ENCODE measurements at places on chromosomes 1 and 21. TPM values are rescaled to one million over a fixed set of nuclear protein-coding genes. Genes with fewer than 3 reads are reported as not detected.

Gene KIAA0040
- total RNA-seq: 28.2 TPM

- no peak for DNase-seq
These were observed 710 bp upstream of the PDXK start for GRCh38 chr21:43717967-43718871.

DNA sequence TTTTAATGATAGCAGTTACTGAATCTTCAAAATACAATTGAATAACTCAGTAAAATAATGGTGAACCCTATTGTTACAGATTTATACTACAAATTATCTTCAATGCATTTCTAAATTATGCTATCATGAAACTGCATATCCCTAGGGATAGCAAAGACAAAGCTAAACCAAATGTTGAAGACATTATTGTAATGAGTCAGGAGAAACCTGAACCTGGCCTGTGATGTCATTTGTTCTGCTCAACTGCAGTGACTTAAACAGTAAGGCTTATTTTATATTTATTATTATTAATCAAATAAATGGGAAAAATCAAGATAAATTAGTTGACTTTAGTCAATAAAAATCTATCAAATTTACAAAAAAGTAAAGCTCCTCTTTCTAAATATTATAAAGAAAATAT is 100.3 kb downstream of the UCHL5 start:
- no peak for DNase-seq

- no peak for DNase-seq
These were observed 213.4 kb downstream of the APP start for GRCh38 chr21:25956993-25957714.

GRCh38 chr1:171794085-171794484 is 12.6 kb downstream of the METTL13 start:
- no peak for DNase-seq

GRCh38 chr1:31640179-31640578 is 4.5 kb downstream of the PEF1 start:
- DNase-seq: no peak

- peak; percentile 87 for DNase-seq
These were observed 22.6 kb downstream of the AK4 start for GRCh38 chr1:65170511-65171142.

DNA sequence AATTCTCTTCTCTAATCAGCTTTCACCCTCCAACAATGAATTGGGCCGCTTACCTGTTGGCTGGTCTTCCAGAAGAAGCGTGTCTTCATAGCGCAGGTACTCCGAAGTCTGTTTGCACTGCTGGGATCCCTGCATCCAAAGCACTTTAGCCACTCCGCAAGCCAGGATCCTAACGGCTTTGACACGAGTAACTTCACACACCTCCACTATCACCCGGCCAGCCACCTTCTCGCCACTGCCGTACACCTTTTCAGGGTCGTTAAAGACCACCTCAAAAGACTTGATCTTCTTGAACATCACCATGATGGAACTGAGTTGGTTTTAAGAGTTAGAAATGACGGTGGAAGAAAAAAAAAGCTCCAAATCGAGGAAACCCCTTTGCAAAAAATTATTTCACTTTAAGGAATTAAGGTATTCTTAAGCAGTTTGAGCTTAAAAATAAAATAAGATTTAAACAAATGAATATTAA is 381 bp downstream of the TXNIP start:
- peak; percentile 67 for DNase-seq

GRCh38 chr1:192161976-192162375 is 3.7 kb downstream of the RGS18 start:
- DNase-seq: no peak

DNA sequence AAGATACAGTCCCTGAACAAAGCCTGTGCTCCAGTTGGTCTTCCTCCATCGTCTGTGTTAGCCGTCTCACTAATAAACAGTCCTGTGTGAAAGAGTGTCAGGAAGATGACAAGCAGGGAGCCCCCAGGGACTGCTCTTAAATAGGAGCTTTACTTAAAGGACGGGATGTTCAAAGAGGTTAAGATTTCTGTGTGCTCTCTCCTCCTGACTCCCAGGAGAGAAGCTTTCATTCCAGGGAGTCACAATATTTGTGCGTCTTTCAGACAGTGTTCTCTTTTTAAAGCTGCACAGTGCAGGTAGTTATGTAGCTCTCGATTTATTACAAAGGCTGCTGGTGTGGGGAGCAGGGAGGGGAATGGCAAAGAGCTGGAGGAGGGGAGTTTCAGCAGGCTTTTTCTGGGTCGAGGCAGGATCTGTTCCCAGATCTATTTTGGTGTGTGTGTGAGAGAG is 43.5 kb downstream of the STYXL2 start:
- DNase-seq: no peak

DNA sequence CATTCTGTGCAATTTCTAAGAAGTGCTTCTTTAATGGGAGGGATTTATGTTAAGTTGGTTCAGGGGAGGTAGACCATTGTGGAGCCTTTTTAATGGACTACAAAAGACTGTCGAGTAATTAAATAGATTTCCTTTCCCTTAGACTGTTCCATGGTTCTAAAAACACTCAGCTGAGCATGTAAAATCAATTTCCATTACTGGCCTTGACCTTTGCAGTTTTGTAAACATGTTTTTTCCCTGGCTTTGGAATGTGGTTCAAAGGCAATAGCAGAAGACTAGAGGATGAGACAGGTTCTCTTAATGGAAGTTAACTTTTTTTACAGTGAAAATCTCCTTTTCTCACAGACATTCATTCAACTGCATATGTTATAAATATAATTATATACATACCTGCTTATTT is 37.6 kb upstream of the BTG3 start:
- no peak for DNase-seq

- DNase-seq: no peak
These were observed 65.8 kb upstream of the ATF3 start for GRCh38 chr1:212542761-212543187.

Gene ARHGEF10L
- 36.0 TPM for total RNA-seq

DNA sequence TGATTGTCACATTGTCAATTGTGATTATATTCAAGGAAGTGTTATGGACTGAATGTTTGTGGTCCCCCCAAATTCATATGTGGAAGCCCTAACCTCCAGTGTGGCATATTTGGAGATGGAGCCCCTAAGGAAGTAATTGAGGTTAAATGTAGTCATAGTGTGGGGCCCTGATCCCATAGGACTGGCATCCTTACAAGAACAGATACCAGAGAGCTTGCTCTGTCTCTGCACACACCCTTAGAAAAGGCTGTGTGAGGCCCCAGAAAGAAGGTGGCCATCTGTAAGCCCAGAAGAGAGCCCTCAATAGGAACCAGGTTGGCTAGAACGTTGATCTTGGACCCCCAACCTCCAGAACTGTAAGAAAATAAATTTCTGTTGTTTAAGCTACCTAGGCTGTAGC is 28.1 kb downstream of the VANGL1 start:
- DNase-seq: no peak

Gene RHEX
- not detected for total RNA-seq

DNA sequence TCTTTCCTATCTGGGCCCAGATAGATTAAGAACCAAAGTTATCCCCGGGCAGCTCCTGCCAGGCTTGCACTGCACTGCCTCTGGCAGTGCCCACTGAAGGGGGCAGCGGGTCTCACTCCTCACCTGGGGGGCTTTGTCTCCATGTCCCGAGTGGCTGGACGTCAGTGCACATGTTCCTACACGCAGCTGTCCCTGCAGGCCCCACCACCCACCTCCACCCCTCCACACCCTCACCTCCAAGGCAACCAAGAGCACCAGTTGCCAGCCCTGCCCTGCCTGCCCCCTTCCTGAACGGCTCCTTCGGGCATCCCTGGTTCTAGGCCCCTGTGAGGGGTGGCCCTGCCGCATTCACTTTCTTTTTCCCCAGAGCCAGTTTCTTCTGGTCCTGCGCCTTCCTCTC is 147.2 kb downstream of the PEX14 start:
- peak; percentile 48 for DNase-seq

DNA sequence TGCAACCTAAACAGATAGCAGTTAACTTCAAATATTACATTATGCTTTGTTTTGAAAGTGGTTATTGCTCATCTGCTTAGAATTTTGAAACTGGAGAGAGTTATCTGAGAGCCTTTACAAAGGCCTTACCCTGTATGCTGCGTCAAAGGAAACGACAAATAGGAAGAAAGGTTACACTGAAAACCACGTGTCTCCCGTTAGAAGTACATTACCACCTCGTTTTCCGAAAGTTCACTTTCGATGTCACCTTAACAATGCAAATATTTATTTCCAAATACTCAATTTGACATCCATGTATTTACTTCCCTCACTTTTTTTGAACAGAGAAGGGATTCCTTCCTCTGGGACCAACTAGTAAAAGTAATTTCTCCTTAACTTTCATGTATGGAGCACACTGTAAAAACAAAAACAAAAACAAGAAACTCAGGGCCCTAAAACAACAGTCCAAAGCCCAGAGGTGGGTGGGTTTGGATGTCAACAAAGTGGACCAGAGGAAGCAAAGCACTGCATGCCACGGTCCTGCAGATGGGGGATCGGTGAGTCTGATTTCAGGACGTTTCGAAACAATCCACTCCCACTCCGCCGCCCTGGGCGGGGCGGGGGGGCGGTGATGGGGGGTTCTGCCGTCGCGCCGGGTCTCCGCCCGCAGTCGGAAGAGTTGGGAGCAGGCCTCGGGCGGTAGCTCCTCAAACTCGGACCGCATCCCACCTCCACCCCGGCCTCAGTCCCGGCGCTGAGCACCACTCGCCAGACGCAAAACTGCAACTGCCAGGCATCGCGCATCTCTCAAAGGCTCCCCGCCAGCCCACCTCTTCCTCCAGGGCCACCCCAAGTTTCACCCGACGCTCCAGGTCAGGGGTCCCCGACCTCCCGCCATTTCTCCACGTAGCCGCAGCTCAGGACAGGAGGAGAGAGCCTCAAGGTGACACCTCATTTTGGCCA is 841 bp downstream of the ADSS2 start:
- peak; percentile 77 for DNase-seq

GRCh38 chr1:206694171-206695124 is 9.7 kb downstream of the MAPKAPK2 start:
- DNase-seq: peak; percentile 53

DNA sequence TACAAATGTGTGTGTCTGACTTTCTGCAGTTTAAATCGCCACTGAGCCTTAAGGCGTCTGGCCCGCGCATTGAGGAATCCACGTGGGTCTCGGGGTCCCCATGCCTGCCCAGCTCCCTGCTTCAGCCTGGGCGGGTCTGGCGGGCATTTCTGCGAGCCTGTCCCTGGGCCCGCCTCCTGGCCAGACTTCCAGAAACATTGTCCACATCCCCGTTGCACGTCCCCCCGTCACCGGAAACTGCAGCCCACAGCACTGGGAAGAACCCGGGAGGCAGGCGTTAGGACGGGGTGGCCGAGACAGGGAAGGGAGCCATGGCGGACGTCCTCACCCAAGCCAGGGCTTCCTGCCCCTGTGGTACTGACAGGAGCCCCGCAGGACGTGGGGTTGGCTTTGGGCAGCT is 113.1 kb upstream of the COL6A1 start:
- DNase-seq: peak; percentile 63

Gene SFN
- total RNA-seq: 1.1 TPM

DNA sequence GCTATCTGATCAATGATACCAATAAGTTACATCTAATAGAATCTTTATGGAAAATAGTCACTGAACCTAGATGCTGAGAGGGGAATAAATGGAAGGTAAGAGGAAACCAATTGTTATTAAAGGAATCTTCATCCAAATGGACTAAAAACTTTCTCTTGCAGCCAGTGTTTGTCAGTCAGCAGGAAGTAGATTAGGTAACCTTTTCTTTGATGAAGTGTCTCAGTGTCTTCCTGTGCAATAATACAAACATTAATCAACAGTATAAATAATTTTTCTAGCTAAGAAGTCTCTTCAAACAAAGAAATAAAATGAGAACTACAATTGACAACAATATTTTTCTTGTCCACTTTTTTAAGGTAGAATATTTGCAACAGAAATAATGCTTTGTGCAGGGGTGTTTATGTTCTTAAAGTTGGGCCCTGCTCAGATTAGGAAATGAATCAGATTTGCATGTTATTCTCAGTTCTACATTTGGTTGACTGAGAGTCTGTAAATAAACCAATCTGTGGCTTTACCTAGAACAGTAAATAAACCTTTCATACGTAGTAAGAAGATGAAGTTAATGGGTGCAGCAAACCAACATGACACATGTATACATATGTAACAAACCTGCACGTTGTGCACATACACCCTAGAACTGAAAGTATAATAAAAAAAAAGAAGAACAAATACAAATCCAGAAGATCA is 391.4 kb downstream of the MRPL39 start:
- no peak for DNase-seq

Gene TMEM54
- 47.4 TPM for total RNA-seq

DNA sequence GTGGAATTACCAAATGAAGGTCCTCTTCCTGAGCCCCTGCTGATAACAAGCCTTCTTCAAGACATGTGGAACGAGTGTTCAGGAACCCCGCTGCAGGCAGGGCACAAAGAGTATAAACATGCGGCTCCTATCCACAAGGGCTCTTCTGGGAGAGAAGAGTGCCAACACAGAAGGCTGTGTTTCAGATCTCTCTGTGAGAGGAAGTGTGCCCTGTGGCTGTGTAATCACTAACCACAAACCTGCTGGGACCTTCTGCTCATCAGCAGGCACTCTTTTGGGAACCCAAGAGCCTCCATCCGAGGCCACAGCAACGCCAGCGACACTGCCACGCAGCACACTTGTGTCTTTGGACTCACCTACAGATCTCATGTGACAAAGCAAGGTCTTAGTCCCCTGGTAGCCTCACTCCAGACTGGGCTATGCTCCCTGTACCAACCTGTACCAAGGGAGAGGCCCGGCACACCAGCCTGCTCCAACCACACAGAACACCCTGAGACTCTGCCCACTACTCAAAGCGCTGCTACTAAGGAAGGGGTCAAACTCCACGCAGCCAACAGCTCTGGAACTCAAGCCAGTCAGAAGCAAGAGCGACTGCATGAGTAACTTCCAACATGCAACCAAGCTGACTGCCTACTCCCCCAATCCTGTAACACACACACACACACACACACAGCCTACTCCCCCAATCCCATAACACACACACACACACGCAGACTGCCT is 7.8 kb downstream of the PTTG1IP start:
- peak; percentile 59 for DNase-seq

GRCh38 chr1:28256197-28256827 is 3.0 kb upstream of the SESN2 start:
- no peak for DNase-seq

GRCh38 chr1:170068923-170069322 is 5.6 kb downstream of the KIFAP3 start:
- no peak for DNase-seq

- no peak for DNase-seq
These were observed 26.8 kb downstream of the CCN1 start for GRCh38 chr1:85607126-85607920.

- DNase-seq: no peak
These were observed 4.1 kb downstream of the RIPK4 start for GRCh38 chr21:41762753-41763152.

- DNase-seq: no peak
These were observed 6.8 kb upstream of the DPH2 start for GRCh38 chr1:43963006-43963405.

DNA sequence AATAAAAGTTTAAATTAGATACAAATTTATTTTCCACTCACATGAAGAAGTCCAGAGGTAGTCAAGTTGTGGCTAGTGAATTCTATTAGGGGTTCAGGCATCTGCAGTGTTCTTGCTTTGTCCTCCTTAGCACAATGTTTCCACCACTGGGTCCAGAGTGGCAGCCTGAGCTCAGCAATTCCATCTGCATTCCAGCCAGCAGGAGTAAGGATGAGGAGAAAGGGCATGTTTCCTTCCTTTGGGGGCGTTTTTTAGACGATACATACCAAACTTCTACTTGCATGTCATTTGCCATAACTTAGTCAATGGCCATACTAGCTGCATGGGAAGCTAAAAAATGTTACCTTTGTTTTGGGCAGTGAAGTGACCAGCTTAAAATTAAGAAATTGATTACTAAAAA is 98.5 kb upstream of the VANGL1 start:
- no peak for DNase-seq
